ENCODE measurements at places on chromosomes 7 and 10. TPM values are rescaled to one million over a fixed set of nuclear protein-coding genes. Genes with fewer than 3 reads are reported as not detected.

GRCh38 chr10:78231939-78232338, 198.3 kb downstream of the RPS24 start:
- DNase-seq: peak; percentile 39

- DNase-seq: no peak
Measured at GRCh38 chr7:155694851-155695250, 50.4 kb downstream of the RBM33 start.

GRCh38 chr7:910441-910861, 34.1 kb downstream of the GET4 start:
- DNase-seq: no peak

Gene MYL10
- not detected for total RNA-seq

DNA sequence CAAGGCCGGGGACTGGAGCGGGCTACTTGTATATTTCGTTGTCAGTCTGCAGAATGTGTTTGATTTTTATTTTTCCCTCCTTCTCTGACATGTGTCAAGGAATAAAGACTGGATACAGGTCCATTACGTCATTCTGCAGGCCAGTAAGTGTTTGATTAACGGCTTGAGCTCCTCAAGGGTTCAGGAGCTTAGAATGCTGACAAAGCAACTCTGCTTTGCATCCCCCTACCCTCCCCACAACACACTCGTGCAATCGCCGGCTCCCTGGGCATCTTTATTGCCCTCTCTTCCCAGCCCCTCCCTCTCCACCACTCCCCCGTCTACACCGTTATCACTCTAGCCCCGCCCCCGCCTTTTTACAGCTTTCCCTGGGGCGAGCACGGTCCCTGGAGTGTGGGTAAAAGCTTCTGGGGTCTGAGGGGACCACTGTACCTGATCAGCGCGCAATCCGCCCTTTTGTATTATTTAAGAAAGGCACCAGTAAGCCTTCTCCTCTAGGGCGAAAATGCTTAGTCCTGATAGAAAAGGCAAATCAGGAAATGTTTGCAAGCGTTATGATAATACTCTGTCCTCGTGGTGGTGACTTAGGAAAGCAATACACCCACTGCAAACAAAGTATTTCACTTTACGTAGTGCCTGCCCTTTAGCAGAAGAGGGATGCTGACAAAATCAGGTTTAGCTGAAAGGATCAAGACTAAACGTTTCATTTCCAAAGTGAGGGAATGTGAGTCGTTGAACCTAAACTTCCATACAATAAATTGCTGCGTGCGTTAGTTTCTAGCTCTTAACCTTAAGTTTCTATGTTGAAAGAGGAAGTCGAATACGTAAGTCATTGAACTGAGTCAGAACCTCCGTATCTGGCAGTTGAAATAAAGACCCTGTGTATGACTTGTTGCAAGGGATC, 1.4 kb upstream of the CREB5 start:
- DNase-seq: peak; percentile 62

Gene SYT15
- 11.3 TPM for total RNA-seq

- no peak for DNase-seq
Measured at GRCh38 chr7:84792231-84792893, 394.5 kb downstream of the SEMA3D start.

DNA sequence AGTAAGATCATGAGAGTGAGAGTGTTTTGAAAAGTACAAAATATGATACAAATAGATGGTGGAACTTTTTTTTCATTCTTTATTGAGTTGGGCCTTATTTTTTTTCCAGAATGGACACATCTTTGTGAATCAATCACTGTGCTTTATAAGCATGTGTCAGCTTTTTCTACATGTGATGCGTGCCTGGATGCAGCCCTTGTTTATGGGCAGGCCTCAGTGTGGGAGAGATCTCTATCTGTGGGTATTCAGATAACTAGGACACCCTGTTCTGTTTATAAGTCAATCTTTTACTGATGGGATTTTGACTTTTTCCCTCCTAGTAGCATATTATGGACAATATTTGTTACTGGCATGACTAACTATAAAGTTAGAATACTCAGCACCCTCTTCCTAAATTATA, 42.9 kb upstream of the IKZF1 start:
- no peak for DNase-seq

- no peak for DNase-seq
Measured at GRCh38 chr7:24637706-24638105, 64.5 kb downstream of the PALS2 start.

- no peak for DNase-seq
Measured at GRCh38 chr7:142587578-142588191, 161.6 kb upstream of the PRSS1 start.

- DNase-seq: no peak
Measured at GRCh38 chr10:111560027-111560426, 483.2 kb downstream of the ADRA2A start.

- no peak for DNase-seq
Measured at GRCh38 chr7:94300176-94300835, 94.4 kb upstream of the COL1A2 start.

Gene MRC1
- total RNA-seq: 25.3 TPM

Gene TLX1
- total RNA-seq: 3.4 TPM

GRCh38 chr10:50807851-50808776, 68.4 kb downstream of the ASAH2B start:
- DNase-seq: no peak
